Amniotic epithelial cell (primary cell): ENCODE measurements at places on chromosomes 1 and 21.

- no peak for DNase-seq
These were observed 49.5 kb upstream of the RAB3GAP2 start for GRCh38 chr1:220321758-220322157.

- peak; percentile 63 for DNase-seq
These were observed 12.3 kb upstream of the PADI1 start for GRCh38 chr1:17192394-17193221.

GRCh38 chr1:246394121-246394520, 113.0 kb downstream of the SMYD3 start:
- no peak for DNase-seq

DNA sequence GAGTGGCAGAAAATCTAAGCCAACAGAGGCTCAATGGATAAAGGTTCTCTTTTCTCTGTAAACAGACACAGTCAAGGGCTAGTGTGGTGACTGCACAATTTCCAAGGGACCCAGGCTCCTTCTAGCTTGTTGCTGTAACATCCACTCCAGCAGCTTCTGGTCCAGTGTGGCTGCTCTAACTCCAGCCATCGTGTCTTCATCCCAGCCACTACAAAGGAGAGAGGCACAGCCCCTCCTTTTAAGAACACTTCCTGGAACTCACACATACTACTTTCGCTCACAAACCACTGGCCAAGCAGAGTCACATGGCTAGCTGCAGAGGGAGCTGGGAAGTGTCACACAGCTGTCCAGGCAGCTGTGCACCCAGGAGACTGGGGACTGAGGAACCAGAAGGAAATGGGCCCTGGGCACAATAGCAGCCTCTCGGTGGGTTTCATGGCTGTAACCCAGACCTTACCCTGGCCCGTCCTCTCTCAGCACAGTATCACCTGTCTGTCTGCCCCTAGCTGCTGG, 188.6 kb upstream of the VAMP3 start:
- DNase-seq: no peak

- no peak for DNase-seq
These were observed 16.0 kb downstream of the ANGPTL3 start for GRCh38 chr1:62613325-62613727.

DNA sequence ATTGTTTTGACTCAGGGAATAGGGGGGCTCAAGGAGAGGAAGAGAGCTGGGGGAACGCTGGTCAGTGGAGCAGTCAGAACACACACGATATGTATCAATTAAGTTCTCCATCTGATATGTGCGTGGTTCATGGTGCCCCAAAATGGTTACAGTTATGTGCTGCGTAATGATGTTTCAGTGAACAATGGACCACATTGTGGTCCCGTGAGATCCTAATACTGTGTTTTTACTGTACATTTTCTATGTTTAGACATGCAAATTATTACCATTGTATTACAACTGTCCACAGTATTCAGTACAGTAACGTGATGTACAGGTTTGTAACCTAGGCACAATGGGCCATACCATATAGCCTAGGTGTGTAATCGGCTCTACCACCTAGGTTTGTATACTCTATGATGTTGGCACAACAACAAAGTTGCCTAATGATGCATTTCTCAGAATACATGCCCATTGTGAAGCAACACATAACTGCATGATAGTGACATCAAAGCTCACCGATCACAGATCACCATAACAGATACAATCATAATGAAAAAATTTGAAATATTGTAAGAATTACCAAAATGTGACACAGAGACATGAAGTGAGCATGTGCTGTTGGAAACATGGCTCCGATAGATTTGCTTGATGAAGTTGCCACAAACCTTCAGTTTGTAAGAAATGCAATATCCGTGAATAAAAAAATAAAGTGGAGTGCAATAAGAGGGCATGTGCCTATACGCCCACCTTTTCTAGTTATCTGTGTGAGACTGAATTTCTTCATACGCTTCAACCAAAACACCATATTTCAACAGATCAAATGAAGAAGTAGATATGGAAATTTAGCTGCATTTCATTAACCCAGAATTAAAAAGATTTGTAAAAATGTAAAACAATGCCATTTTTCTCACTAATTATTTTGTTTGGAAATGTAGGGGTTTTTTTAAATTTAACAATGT, 14.8 kb upstream of the TMEM54 start:
- DNase-seq: peak; percentile 19

DNA sequence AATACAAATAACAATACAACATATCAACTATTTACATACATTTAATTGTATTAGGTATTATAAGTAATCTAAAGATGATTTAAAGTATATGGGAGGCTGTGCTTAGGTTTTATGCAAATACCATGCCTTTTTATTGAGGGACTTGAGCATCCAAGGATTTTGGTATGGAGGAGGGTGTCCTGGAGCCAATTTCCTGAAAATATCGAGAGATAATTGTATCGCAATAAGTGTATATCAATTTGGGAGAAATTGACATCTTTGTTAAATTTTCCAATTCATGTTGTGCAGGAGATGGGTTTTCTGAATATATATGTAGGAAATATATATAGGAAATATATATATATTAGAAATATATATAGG, 63.5 kb downstream of the ATP1A1 start:
- DNase-seq: no peak

GRCh38 chr21:34923626-34924025, 125.5 kb downstream of the RUNX1 start:
- DNase-seq: no peak

DNA sequence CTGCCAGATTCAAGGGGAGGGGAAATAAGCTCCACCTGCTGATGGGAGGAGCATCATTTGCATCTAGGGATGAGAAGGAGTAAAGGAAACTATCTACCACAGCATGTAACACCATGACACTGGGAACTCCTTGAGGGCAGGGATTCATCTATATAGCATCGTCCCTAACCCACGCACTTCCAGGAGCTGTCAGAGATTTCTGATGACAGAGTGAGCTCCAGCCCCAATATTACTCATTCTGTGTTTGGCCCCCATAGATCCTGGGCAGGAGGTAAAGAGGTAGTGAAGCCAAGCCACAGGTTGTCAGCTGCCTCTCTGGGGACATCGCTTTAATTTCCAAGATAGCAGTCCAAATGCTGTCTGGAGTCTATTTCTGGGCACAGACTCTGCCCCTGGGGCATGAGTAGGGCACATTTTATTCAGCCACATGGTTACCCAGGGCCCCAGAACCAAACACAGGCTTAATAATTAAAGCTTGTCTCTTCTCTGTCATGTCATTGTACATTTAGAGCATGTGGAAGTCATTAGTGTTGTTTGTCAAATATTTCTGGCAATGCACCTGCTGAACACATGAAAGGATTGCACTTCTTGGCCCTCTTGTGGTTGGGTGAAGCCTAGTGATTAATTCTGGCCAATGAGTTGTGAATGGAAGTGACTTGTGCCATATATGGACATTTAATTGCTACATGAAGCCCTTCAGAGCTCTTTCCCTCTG, 105.9 kb upstream of the POU3F1 start:
- no peak for DNase-seq

GRCh38 chr1:218366322-218367052, 21.4 kb downstream of the TGFB2 start:
- no peak for DNase-seq

DNA sequence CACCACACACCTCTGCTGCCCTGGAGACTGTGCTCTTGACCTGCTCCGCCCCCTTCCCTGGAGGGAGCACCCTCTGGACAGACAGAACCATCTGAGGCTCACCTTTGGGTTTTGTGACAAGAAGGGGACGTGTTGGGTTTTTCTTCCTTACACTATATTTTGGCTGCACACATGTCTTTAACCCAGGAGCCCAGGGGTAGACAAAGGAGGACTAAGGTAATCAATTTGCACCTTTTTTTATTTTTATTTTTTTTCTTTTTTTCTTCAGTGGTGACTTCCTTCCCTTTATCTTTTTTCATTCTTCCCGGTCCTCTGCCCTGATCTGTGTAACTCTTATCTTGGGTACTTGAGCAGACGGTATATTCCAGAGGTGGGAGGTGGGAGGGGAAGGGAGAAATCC, 8.5 kb upstream of the TXLNA start:
- no peak for DNase-seq

- DNase-seq: no peak
These were observed 74.5 kb upstream of the SELENON start for GRCh38 chr1:25725482-25725881.
